ENCODE measurements at places on chromosomes 2 and 18.

DNA sequence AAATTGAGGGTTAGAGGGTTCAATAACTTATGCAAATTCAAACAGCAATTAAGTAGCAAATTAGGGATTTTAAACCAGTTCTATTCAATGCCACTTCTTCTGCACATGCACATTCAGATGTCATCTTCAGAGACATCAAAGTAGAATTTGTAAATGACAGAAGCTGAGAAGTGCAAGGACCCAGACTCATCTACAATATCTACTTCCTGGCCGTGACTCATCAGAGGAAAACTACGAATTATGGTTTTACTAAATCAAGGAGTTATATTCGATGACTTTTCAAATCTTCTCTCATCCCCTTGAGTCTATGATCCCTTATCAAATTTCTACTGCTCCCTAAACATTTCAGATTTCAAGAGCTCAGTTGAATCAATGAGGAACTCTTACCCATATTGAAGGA lies 20.0 kb upstream of the STAT4 start:
- DNase-seq = no peak

- DNase-seq = no peak
Measured at GRCh38 chr2:113050921-113051895, 1.5 kb downstream of the IL36B start.

DNA sequence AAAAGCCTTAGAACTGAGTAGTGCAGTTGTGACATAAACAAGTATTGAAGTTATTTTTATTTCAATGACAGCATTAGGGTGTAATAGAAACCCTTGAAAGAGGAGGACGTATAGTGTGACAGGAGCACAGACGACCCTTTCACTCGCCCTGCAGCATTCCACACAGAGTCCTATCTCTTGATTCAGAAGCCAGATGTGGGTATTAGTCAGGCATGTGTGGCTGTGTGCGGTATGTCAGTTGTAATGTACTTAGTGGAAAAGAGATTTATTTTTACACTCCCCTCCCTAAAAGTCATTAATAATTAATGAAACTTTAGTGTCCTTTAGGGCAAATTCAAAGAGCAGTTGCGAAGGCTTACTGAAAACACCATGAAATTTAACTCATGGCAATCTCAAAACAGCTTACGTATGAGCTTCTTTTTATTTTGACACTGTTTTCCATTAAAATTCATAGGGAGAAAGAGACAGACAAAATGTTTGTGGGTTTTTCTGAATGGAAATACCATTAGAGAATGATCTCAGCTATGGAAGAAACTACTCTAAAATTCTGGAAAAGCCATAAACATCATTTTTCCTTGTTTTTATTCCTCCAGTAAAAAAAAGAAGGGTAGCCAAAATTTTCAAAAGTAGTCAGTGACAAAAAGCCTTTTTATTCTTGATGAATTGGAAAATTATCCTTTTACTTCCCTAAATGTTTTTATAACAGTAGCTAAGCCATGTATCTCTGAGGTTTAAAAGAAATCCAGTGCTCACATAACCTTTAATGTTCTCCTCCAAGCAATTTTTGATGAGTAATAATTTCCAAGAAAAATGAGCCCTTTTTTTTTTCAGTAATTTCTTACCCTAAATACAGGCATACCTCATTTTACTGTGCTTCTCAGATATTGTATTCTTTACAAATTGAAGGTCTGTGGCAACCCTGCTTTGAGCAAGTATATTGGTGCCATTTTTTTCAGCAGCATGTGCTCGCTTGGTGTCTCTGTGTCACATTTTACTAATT lies 84.0 kb upstream of the DSEL start:
- no peak for DNase-seq

DNA sequence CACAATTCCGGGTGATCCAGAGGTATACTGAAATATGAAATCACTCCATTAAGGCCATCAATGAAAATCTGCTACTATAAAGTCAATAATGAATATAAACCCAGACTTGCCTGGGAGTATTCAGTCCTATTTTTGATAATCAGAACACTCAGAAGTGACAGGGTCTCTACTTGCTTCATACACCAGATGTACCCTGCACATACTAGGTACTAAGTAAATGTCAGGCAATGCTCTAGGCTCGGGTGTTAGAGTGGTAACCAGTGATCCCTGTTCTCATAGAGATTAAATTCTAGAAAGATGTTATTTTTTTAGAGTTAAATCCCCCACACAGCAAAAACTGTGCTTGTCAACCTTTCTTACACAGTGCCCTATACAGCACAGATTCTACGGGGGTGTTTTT lies 12.3 kb downstream of the STAT1 start:
- no peak for DNase-seq

DNA sequence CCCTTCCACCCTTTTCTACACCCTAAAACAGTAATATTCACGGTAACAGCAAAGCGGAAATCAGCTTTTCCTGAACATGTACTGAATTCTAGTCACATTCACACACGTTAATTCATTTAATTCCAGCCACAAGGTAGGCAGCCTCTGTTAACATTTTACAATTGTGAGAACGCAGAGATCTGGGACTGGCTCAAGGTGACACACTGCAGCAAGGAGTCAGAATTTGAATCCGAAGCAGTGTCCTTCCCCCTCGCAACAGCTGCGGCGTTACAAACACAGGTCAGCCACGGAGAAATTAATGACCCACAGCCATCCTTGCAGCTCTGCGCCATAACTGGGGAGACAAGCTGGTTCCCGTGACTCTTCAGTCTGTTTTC lies 818 bp upstream of the SLC20A1 start:
- no peak for DNase-seq

GRCh38 chr18:40708726-40709125 lies 1246.3 kb upstream of the PIK3C3 start:
- no peak for DNase-seq

- DNase-seq = no peak
Measured at GRCh38 chr2:162155093-162155492, 3.0 kb upstream of the GCG start.

GRCh38 chr2:74396149-74396548 lies 16.0 kb upstream of the DCTN1 start:
- no peak for DNase-seq

DNA sequence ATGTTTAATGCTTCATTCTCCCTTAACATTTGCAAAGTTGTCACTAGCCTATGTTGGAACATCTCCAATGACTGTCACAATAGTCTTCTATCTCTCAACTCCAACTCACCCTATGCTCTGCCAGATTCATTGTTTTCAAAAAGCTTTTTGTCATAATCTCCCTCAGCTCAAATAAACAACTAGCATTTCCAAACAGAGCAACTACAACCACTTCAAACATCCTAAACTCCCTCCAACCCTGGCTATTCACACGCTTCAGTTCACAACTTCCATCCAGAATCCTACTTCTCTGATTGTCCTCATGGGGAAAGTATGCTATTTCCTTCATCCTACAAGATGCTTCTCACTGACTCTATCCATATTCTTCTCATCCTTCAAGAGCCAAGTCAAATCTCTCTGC lies 139.2 kb upstream of the VRK2 start:
- no peak for DNase-seq

DNA sequence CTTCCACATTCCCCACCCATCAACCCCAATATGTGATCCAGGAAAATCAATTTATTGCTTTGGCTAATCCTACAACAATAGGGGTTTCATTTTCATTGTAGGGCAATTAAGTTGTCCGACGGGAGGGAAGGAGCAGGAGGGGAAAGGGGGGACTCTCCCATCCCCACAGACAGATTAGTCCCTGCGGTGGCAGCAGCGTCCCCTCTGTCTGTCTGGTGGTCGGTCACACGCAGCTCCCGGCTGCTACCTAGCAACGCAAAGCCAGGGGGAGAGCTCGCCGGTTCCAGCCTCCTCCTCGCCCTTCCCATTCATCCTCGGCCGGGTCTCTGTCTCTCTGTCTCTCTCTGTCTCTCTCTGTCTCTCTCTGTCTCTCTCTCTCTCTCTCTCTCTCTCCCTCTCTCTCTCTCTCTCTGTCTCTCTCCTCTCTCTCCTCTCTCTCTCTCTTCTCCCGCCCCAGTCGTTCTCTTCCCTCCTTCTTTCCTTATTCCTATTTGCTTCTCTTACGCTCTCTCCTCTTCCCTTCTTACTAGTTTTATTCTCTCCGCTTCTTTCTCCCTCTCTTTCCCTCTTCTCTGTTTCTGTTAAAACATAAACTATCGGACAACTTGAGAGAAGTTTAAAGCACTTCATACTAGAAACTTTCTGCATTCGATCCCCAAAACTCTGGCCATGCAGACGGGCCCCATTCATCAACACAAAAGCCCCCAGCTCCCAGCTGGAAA lies 1.2 kb downstream of the LRP2 start:
- DNase-seq = no peak

DNA sequence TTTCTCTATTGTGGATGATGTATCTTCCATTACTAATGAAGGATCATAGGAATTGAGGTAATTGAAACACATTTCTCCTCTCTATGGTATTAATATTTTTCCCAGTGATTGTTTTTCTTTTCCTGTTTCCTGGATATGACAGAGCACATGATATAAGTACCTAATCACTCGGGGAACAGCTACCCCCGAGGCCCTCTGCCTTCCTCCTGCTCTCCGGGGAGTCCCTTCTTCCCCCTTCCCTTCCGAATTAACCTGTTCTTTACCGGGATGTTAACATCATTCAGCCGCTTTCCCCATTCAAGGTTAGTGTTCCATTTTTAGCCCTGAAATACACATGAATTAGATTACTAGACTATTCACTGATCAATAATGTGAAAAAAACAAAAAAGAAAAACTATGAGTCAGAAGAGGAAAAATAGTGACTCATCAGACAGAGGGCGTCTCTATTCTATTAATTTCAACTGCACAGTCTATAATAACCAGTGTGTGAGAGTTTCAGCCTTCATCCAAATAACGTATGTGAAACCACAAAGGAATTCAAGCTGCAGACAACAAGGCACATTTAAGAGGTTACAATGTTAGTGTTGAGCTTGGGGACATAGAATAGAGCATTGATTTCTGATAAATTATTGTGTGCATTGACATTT lies 450.8 kb downstream of the DLGAP1 start:
- DNase-seq = no peak

DNA sequence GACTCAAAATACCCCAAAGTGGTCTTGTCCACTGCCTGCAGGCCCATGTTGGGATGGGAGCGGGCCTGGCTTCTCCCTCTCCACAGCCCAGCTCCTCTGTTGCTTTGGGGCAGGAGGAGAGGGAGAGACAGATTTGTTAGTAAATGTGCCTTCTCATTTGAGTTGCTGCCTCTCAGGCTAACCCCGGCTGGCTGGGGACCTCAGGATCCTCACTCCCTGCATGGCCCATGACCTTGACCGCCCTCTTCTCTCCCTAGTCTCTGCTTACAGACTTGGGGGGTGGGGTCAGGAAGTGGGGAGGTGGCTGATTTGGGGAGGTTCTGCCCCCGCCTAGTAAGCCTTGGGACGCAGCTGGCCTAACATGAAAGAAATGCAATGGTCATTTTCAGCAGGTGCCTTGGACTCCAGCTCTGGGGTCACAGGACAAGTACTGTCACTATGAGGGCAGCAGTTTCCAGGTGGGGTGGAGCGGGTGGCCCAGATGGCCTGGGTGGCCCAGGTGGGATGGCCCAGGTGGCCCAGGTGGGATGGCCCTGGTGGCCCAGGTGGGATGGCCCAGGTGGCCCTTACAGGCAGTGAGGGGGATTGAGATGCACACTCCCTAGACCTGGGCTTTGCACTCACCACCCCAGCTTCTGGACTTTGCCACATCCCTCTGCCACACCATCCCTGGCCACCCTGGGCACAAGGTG lies 24.1 kb downstream of the HJURP start:
- DNase-seq = no peak

DNA sequence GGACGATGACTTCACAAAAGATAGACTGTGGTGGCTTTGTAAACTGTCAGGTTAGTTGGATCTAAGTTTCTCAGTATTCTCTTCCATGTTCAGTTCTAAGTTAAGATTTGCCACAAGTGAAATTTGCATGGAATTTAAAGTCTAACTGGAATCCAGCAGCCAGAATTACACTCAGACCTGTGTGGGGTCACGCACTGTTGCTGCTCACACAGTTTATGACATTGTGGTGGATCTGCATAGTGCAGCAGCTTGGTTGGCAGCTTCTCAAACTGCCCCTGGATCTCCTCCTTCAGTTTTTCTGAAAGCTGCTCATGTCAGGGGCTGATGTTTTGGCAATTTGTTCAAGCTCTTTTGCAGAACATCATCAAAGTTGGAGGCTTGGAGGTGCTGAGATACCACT lies 228.1 kb upstream of the KCNJ3 start:
- no peak for DNase-seq

DNA sequence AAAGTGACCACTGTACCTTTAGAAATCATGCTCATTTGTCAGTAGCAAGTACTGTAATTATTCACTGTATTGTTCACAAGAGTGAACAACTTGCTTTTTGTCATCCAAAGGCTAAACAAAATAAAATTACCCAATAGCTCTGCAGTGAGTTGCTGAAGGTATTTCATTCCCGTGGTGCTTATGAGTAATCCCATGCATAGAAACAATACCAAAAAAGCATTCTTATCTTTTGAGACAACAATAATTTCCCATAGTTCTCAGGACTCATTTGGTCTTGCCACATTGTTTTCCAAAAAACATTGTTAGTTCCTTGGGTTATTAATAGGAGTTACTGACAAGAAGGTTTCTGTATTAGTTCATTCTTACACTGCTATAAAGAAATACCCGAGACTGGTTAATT lies 503.2 kb upstream of the FAM98A start:
- no peak for DNase-seq

DNA sequence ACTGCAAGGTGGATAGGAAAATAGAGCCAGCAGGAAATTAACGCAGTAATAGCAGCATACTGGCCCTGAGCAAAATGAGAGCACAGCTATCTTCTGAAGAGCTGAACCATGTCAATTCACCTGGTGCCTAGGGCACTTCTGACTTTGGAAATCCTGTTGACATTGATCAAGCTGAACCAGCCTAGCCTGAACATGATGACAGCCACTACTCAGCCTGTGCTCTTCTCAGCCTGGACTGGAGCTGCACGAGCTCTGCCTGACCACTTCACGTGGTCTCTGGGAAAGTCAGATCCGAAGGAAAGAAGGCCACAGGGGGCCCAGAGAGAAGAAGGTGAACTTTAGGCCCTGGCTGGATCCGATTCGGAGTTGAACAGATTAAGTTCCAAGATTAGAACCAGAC lies 421.9 kb downstream of the LPIN1 start:
- no peak for DNase-seq

GRCh38 chr2:168635065-168635577 lies 167.3 kb upstream of the NOSTRIN start:
- DNase-seq = no peak

GRCh38 chr2:2012505-2012904 lies 268.2 kb upstream of the PXDN start:
- no peak for DNase-seq

GRCh38 chr2:45748239-45748638 lies 96.8 kb downstream of the PRKCE start:
- no peak for DNase-seq

- no peak for DNase-seq
Measured at GRCh38 chr2:204108330-204108751, 171.8 kb downstream of the ICOS start.

DNA sequence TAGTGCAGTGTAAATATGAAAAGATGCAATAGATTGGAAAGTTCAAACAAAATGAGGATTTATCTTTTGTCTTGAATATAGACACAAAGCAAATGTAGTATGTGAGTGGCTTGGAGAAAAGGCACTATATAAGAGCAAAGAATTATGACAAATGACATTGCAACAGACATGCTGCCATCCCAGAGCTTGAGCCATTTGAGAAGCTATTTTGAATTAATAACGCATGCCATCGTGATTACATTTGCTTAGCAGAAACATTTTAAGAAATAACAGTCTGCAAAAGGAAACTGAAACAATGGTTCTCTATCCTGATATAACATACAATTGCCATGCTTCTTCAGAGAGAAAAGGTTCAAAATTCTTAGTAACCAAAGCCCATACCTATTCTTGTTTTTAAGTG lies 677.1 kb downstream of the ZEB2 start:
- DNase-seq = no peak

- DNase-seq = no peak
Measured at GRCh38 chr2:236536727-236537398, 32.8 kb upstream of the ACKR3 start.
